NCI-H2171 treated with DMSO at 0.1 percent for 48 hours (cell line): ENCODE measurements at places on chromosomes 12 and 14.

GRCh38 chr12:76176940-76177339 is 92.5 kb upstream of the NAP1L1 start:
- no peak for DNase-seq

DNA sequence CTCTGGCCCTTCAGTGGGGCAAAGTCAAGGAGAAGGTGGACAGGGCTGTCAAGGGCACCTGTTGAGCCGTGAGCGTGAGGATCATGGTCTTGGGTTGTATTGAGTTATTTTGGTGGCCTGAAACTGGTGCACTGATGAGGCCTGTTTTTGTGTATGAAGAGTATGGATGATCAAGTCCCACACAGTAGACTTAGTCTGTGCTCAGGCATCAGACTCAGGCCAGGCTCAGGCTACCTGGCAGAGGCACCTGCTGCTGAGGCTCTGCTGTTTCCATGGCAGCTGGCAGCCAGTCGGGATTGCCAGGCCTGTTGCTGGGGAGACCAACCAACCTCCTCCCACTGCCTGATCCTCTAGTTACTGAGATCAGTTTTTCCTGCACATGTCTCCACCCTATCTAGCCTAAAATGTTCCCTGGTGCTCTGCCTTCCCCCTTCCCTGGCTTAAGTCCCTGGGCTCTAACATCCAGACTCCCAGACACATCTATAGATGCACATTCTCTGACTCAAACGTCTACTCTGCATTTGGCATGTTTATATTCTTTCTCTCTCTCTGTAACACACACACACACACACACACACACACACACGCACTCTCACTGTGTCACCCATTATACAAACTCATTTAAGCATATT is 5.1 kb downstream of the JPH4 start:
- peak; percentile 80 for DNase-seq

DNA sequence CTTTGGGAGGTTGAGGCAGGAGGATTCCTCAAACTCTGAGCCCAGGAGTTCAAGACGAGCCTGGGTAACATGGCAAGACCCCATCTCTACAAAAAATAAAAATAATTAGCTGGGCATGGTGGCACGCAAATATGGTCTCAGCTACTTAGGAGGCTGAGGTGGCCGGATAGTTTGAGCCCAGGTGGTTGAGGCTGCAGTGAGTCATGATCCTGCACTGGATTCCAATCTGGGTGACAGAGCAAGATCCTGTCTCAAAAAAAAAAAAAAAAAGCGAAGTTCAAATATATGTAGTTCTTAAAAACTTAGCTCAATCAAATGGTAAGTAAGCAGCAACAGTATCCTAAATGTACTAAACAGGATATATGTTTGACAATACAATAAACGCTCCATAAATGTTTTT is 85.5 kb upstream of the SSTR1 start:
- no peak for DNase-seq

DNA sequence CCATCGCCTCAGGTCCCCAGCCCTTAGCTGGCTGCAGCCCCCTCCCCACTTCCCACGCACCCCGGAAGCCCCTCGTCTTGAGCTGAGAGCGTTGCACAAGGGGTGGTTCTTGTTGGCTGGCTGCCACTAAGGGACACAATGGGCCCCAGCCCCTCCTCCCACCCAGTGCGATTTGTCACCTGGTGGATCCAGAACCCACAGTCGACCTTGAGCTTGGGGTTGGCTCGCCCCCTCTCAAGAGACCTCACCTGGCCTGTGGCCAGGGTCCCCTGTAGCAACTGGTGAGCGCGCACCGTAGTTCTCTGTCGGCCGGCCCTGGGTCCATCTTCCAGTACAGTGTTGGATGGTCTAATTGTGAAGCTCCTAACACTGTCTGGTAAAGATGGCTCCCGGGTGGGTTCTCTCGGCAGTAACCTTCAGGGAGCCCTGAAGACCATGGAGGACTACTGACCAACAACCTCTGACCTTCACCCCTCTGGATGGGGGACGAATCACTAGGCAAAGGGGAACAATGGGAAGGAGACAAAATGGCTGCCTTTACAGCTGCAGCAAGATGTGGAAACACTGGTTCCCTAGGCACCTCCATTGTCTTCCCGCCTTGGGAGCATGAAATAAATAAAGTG is 6.6 kb downstream of the PHB2 start:
- DNase-seq = peak; percentile 97

DNA sequence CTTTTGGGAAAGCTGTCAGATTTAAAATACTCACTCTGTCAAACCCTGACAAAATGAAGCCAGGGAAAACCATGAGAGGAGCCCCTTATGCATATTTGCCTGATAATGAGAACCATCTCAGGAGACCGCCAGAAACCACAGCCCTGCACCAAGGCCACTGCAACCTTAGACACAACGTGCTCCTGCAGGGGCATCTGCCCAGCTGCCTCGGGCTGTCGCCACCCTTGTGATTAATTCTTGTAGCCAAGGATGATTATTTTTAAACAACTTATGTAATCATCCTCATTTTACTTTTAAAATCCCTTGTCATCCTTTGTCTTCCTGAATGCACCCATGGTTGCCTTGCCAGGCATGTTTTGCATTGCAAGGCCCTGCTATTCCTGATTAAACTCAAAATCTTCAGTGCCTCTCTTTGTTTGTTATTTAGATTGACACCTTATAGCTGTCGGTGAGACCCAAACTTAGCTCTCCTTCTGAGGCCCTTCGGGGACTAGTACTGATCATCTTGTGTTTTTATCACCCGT is 766.4 kb upstream of the TMEM132C start:
- no peak for DNase-seq

DNA sequence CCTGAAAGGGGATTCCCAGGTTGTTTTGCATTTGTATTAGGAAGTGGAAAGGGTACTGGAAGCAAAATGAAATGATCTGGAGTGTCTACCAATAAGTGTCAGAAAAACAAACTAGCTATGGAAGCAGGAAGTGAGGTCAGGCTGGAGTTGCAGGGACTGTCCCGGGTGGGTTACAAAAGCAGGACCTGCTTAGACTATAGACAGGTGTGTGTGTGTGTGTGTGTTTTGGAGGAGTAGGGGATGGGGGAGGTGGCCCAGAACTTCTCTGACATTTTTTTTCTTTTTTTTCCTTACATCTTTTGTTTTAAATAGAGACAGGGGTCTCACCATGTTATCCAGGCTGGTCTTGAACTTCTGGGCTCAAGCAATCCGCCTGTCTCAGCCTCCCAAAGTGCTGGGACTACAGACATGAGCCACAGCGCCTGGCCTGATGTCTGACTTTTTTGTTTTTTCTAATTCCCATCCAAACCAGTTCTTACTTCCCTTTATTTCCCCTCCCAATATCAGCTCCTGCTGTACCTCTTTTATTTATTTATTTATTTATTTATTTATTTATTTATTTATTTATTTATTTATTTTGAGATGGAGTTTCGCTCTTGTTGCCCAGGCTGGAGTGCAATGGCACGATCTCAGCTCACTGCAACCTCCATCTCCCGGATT is 512 bp upstream of the RND1 start:
- DNase-seq = no peak
